CD4-positive, alpha-beta T cell treated with Interleukin-6 at 100 ng/mL for 8 hours (primary cell): ENCODE measurements at places on chromosomes 6 and 20.

DNA sequence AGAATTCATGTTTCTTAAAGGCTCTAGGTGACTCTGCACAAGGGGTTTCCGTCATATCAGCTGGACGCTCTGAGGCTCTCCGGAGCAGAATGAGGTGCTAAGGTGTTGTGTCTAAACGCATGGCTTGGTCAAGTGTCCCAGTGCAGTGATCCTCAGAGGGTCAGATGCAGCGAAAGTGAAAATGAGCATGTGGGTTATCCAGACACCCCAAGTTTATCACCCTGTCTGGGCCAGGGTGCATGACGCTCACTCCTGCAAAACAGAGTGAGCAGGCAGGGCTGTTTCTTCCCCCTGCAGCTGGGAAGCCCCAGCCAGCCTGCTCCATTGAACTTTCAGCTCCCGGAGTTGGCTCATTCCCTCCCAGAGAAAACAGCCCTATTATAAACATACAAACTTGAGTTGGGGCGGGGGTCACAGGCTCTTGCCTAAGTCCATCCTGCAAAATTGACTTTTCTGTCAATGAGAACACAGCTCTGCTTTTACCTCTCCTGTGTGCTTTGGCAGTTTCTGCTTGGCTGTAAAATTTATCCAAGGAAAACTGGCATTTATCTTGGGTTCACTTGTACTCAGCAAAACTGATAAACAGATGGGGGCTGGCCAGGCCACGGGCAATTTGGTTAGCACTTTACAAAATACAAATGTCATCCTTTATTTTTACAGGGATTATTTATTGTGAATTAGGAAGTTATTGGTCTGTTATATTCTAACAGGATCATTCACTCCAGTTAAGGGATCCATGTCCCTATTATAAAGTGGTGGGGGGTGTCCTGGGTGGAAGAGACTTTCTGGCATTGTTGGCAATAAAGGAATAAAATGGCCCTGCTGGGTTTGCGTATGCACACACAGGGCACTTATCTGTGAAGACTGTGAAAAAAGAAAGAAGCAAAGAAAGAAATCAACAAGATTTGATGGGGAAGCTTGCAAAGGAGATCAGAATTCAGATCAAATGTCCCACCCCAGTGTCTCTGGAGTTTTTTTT, 154.9 kb downstream of the FOXA2 start:
- no peak for DNase-seq

- DNase-seq = no peak
Measured at GRCh38 chr20:37901654-37902503, 1.0 kb upstream of the VSTM2L start.

GRCh38 chr6:154380741-154381140, 24.1 kb upstream of the IPCEF1 start:
- DNase-seq = no peak

GRCh38 chr6:83019741-83020140, 45.9 kb downstream of the UBE3D start:
- no peak for DNase-seq

DNA sequence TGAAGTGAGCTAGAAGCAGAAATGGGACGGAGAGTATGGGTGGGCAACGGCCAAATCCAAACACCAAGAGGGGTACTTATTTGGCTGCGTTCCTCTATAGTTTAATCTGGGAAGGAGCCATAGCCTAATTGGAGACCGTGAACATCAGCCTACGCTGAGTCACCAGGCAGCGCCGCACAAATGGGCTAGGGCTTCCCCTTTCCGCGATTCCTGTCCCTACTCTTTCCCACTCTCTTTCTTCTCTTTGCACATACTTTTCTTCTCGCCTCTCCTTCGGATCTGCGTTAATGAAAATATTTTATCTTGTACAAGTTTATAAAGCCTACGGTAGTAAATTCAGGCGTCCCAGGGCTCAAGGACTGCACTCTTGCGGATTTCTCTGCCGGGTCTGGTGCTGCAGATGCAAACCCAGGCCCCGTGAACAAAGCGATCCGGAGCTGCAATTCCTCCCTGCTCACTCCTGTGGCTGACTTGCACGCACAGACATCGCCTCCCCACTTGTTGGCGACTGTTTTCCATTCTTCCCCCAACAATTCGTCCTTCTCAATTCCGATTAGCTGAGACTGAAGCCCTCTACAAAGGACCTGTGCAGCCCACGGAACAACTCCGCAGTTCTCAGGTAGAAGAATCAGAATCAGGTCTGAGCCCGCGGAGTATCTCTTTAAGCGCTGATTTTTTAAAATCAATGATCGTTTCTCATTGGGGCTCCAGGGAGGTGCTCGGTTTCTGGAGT, 4.2 kb upstream of the TBX18 start:
- no peak for DNase-seq

GRCh38 chr20:36881331-36881730, 5.4 kb downstream of the TLDC2 start:
- no peak for DNase-seq

- no peak for DNase-seq
Measured at GRCh38 chr20:11101243-11101642, 427.4 kb upstream of the JAG1 start.

DNA sequence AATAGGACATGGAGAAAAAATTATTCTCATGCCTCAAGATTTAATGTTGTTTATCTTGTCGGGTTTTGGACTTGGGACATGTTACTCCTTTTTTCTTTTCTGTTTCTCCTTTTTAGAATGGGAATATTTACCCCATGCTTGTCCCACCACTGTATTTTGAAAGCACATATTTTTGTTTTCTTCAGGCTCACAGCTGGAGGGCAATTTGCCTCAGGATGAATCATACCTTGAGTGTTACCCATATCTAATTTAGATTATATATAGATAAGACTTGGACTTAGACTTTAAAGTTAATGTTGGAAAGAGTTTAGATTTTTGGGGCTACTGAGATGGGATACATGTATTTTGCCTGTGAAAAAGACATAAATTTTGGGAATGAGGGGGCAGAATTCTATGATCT, 541.6 kb upstream of the MAN1A1 start:
- DNase-seq = no peak

- DNase-seq = no peak
Measured at GRCh38 chr20:22560817-22561216, 23.6 kb downstream of the FOXA2 start.

- no peak for DNase-seq
Measured at GRCh38 chr6:83459663-83460062, 28.8 kb upstream of the ME1 start.

- no peak for DNase-seq
Measured at GRCh38 chr20:25021336-25021735, 28.8 kb upstream of the APMAP start.

DNA sequence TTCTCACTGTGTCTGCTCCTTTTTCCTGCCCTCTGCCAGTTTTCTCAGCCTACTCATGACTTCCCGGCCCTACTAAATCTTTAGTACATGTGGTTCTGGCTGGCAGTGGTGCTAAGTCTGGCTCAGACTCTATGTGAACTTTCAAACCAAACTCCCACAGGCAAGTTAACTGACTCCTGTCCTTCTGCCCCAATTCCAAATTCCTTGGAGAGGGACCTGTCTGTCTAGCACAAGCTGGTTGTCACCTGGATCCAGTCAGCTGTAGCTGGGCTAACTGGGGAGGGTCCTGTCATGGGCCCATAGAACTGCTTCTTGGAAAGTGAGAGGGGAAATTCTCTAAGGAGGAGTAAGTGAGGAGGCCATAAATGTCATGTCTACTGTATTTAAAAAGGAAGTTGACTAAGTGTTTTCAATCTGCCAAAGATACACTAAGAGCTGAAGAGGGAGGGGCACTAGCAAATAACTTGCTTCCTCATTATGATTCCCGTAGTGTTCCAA, 240.1 kb downstream of the KCNQ5 start:
- DNase-seq = no peak

GRCh38 chr20:8912096-8912495, 156.8 kb upstream of the PLCB4 start:
- DNase-seq = no peak

DNA sequence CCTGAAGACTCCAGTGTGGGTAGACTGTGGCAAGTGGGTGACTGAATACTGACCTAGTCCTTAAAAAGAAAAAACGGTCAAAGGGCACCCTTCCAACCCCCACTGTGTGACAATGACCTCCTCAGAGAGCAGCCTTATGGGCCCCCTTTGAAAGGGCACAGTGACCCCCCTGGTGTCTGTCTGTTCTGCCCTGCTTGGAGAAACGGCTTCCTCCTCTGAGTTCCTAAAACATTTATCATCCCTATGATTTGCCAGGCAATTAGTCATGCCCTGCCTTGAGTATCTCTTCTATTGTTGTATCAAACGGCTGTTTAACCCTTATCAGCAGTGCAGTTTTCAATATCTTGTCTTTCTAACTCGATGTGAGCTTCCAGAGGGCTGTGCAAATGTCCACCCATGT, 21.0 kb upstream of the STX16 start:
- DNase-seq = no peak

- DNase-seq = no peak
Measured at GRCh38 chr20:17663040-17663399, 19.0 kb downstream of the RRBP1 start.
